ENCODE measurements at places on chromosomes 7 and 10.

GRCh38 chr10:111108441-111108840 lies 31.6 kb downstream of the ADRA2A start:
- DNase-seq, result no peak

GRCh38 chr10:117860823-117861222 lies 185.9 kb downstream of the RAB11FIP2 start:
- no peak for DNase-seq

GRCh38 chr10:101941871-101942270 lies 98.3 kb upstream of the KCNIP2 start:
- DNase-seq, result no peak

DNA sequence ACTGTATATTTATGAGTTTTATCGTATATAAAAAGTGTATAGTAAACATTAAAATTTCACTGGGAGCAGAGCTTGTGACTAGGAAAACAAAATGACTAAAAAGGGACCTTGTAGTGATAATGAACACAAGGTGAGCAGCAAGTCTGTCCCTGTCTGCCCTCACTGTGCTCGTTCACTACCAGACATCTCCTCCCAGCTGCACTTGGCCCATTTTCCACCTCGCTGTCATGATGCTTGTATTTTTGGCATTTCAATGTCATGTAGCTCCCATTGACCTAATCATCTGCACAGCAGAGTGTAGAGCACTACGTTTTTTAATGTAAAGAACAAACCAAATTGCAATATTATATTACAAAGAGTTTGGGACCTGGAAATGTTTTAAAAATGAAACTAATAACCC lies 207.2 kb downstream of the ZEB1 start:
- no peak for DNase-seq

DNA sequence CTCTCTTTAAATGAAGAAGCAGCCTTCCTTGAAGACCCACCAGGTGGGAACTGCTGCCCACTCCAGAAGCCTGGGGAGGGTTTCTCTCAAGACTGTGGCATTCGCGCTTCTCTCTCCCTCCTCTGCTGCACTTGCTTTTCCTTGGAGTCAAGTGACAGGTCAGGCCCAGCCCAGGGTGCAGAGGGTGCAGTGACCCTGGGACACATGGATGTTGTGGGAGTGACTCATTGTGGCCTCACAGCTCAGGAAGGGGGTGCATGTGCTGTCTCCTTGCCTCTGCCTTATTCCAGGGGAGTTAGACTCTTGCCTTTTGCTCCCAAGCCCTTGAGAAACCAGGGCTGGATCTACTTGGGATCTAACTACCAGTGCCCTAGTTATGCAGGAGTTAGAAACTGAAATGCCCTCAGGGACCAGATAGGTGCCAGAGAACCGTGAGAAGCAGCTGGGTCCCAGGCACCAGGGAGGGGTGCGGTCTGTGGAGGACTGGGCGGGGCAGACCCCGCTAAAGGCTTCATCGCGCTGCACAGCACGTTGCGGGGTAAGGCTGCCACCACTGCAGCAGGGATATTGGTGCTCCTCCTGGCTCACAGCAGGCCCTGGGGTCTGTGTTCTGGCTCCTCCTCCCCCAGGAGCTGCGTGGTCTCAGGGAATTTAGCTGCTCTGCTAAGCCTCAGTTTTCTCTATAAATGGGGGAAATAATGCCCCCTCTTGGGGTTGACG lies 11.4 kb downstream of the FAM241B start:
- DNase-seq, result no peak

- no peak for DNase-seq
Measured at GRCh38 chr7:132394283-132395198, 181.7 kb downstream of the PLXNA4 start.

- DNase-seq, result no peak
Measured at GRCh38 chr7:135342887-135343286, 109.2 kb downstream of the STRA8 start.

- DNase-seq, result no peak
Measured at GRCh38 chr10:93820434-93820833, 62.7 kb downstream of the LGI1 start.

DNA sequence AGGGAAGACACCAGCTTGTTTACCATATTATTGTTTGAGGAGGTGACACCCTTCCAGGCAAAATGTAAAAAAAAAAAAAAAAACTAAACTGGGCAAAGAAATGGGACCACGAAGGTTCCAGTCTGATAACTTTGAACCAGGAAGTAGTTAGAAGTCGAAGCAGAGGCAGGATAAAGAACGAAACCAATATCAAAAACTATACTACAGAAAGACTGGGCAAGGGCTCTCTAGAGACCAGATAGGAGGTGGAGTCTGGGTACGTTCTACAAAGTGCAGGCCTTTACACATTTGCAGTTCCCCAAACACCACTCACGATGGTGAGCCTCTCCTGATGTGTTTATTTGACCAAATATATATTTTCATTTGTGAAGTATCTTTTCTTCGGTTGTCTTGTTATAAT lies 125.7 kb upstream of the CDK1 start:
- DNase-seq, result no peak

DNA sequence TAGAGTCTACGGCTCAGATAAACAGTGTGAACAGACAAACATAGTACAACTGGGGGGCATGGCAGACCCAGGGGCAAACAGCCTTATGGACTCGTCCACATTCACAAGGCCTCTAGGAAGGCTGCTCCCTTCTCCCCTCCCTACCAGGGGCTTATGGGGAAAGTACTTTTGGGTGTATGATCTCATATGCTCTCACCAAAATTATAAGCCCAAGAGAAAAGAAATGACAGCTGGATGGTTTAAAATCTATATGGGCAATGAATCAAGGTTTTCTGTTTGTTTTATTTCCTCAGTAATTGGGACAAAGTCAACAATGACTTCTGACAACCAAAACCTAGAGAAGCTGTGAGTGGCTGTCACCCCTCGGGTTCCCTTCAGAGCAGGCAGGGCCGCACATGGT lies 144.4 kb downstream of the PKD1L1 start:
- no peak for DNase-seq

- DNase-seq, result no peak
Measured at GRCh38 chr7:136874393-136875032, 6.1 kb downstream of the CHRM2 start.

GRCh38 chr7:142134909-142135308 lies 23.4 kb downstream of the MGAM2 start:
- no peak for DNase-seq

- no peak for DNase-seq
Measured at GRCh38 chr10:33106767-33107166, 148.7 kb upstream of the ITGB1 start.

DNA sequence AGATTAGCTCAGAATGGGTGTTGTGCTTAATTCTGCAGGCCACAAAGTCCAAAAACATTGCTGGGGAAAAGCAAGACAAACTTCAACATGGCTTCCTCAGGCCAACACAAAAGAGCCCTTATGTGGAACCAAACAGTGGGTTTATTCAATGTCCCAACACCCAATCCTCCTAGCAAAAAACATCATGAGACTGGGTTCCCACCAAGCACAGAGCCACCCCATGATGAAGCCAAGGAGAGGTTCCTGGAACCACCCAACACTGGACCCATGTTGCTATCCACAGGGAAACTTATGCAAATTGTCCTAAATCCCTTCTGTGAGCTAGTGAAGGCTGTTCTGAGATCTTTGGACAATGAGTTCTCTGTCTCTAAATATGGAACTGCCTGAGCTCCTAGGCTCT lies 24.0 kb downstream of the SLC25A13 start:
- DNase-seq, result no peak

- DNase-seq, result no peak
Measured at GRCh38 chr10:68752711-68753350, 31.8 kb downstream of the CCAR1 start.

GRCh38 chr10:130817046-130817624 lies 494.4 kb downstream of the TCERG1L start:
- no peak for DNase-seq

- DNase-seq, result no peak
Measured at GRCh38 chr10:117152668-117153067, 14.6 kb upstream of the VAX1 start.

DNA sequence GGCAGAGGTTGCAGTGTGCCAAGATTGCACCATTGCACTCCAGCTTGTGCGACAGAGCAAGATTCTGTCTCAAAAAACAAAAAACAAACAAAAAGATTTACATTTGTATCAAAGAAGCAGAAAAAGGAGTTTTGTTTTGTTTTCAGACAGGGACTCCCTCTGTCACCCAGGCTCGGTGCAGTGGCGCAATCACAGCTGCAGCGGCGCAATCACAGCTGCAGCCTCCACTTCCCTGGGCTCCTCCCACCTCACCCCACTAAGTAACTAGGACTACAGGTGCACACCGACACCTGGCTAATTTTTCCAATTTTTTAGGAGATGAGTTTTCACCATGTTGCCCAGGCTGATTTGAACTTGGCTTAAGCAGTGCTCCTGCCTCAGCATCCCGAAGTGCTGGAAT lies 1.8 kb downstream of the ARMC10 start:
- no peak for DNase-seq

- no peak for DNase-seq
Measured at GRCh38 chr7:13099154-13099795, 411.8 kb downstream of the ARL4A start.

DNA sequence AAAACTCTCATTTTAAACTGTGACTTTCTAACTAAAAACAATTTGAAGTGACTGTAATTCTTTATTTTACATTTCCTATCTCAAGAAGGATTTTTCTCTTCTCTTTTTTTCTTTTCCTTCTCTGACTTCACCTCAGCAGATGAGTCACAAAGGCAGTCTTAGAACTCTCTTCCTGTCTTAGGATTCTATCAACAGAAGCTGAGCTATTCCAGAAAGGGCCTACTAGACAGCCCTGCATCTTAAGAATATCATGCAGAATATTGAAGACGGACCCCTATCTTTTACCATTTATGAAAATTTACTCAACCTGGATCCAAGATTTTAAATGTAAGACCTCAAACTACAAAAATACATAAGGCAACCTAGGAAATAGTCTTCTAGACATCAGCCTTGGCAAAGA lies 365.7 kb upstream of the SEMA3C start:
- DNase-seq, result no peak

GRCh38 chr10:113267619-113268562 lies 285.0 kb upstream of the HABP2 start:
- no peak for DNase-seq
